Stimulated activated CD4-positive, alpha-beta T cell treated with anti-CD3 and anti-CD28 coated beads, Interleukin-12 subunit alpha, Interleukin-12 subunit beta, amount 100 ng/mL, for 24 hours (primary cell): ENCODE measurements at places on chromosomes 2 and 18.
A peak's percentile ranks its signal among the peaks of the same experiment; 100 is the strongest.

- DNase-seq, result no peak
These were observed 57.9 kb downstream of the SNORC start for GRCh38 chr2:232927793-232928550.

DNA sequence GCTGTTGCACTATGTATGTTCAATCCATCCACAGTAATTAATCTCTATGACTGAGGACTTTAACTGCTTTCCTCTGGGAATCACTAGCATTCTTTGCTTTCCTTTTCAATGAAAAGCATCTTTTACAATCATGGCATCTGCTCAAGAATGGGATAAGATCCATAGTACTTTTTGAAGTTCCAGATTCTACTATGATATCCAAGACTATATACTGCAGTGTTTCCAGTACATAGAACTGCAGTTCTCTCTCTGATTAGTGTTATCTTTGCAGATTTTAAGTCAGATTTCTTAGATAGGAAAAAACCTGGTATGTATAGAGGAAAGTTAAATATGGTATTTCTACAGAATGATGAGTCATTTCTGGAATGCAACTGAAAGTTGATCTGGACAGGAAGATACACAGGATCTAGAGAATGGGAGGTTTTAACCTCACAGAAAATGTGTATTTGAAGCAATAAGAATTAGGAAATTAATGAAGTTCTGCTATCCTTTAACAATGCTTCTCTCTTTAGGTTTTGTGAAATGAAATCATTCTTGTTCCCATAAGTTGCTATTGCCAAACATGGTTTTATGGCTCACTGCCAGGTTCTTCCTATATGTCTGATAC lies 670.7 kb downstream of the ERBB4 start:
- DNase-seq, result no peak

DNA sequence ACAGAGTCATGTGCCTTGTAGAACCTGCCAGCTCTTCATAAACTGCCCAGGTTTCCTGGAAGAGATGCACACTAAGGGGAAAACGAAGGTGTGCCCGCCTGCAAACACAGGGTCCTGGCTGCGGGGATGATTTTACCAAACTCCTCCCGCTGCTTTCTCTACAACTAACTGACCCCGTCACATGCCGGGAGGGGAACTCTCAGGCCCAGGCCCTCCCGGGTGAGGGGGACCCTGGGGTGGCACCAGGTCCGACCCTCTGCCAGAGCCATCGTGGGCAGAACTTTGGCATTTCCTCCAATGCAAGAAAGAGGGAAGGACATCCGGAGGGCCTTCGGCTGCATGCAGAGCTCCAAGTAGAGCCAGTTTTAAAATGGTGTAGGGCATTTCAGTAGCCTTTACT lies 28.6 kb downstream of the CAPN13 start:
- DNase-seq, result no peak

- DNase-seq, result no peak
These were observed 395.2 kb downstream of the BCL11A start for GRCh38 chr2:60158262-60158661.

GRCh38 chr18:2410688-2411087 lies 160.6 kb downstream of the METTL4 start:
- DNase-seq, result no peak

GRCh38 chr2:193520709-193521458 lies 1326.2 kb upstream of the TMEFF2 start:
- DNase-seq, result no peak

DNA sequence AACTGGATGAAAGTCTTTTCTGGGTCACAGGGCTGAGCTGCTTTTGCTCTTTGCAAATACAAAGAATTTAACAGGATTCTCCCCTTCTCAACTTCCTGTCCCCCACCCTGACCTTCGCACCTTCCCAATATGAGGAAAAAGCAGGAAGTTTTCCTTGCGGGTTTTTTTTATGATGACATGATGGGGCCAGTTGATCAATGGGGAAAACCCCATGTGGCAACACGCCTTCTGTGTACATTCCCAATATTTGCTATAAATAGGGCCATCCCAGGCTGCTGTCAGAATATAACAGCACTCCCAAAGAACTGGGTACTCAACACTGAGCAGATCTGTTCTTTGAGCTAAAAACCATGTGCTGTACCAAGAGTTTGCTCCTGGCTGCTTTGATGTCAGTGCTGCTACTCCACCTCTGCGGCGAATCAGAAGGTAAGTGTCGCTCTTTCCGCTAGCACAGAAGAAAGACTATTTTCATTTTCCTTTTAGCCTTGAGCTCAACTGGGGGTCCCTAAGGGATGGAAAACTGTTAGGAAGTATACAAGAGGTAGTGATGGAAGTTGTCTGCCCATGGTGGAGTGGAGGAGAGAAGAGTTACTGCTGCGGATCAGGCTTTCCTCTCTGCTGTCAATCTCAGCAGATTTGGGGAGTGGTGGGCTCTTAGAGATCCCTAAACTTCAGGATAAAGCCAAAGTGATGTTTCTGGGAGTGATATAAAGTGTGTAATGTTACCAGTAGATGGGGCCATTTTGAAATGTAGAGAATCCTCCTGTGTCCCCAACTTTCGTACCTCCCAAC lies at the start of gene CCL20:
Gene CCL20 (plus strand): TSS at position 281 of the 792 bp plus-strand sequence. CDS start 70 bp downstream, at position 351.
- DNase-seq, result no peak

GRCh38 chr2:162219426-162219825 lies 23.8 kb downstream of the FAP start:
- no peak for DNase-seq

GRCh38 chr18:9721893-9722550 lies 13.9 kb downstream of the RAB31 start:
- no peak for DNase-seq

DNA sequence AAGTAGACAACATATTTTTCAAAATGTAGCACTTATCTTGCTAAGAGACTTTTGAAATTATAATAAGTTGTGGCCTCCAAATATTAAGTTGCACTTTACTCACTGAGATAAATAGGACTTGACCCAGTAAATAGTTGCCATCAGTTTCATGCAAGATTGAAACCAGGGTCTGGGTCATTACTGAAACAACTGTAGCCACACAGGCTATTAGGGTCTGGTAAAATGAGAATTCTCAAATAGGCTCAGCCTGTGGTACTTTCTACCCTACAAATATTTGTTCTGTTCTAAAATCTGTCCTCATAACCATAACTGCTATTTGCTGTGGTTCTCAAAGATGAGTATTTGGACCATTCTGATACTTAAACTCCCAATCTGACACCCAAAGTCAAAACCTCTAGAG lies 115.4 kb upstream of the STK17B start:
- DNase-seq, result no peak

DNA sequence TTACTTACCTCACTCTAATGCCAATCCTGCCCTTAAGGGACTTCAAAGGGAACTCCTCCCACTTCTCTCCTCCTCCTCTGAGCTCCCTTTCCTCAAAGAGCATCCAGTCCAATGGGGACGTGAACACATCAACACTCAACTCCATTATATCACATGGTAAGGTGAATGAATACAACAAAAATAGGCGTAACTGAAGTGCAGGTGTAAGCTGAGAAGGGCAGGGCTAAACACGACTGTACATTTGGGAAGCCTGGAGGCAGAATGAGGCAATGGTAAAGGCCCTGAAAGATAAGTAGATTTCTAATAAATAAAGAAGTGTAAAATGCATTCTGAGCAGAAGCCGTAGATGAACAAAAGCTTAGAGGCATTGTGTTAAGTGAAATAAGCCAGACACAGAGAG lies 226.1 kb upstream of the TRIB2 start:
- no peak for DNase-seq

- DNase-seq, result no peak
These were observed 11.5 kb downstream of the GEN1 start for GRCh38 chr2:17765398-17765797.

GRCh38 chr2:3492951-3493614 lies 26.2 kb downstream of the ADI1 start:
- no peak for DNase-seq

DNA sequence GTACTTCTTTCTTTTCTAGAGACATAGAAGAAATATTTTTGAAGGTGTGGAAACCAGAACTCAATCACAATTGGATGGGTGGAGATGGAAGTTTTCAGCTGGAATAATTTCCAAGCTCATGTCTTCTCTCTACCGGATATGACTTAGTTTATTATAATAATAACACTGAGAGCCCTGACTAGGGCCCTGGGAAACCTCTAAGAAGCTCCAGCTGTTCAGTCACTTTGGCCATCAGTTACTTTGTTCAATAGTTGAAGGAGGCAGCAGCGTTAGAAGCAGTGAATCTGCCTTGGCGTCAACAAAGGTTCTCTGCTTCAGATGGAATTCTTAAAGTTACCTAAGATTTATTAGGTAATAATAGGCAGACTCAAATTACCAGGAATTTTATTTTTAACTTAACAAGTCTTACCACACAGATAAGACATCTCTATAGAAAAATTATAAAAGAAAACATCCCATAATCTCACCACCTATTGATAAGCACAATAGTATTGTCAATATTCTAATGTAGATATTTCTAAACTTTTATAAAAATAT lies 293.8 kb upstream of the CHAC2 start:
- no peak for DNase-seq

GRCh38 chr18:80254971-80255500 lies 7.7 kb upstream of the PARD6G start:
- DNase-seq, result no peak

- no peak for DNase-seq
These were observed 147.6 kb downstream of the CDC42EP3 start for GRCh38 chr2:37523814-37524362.

DNA sequence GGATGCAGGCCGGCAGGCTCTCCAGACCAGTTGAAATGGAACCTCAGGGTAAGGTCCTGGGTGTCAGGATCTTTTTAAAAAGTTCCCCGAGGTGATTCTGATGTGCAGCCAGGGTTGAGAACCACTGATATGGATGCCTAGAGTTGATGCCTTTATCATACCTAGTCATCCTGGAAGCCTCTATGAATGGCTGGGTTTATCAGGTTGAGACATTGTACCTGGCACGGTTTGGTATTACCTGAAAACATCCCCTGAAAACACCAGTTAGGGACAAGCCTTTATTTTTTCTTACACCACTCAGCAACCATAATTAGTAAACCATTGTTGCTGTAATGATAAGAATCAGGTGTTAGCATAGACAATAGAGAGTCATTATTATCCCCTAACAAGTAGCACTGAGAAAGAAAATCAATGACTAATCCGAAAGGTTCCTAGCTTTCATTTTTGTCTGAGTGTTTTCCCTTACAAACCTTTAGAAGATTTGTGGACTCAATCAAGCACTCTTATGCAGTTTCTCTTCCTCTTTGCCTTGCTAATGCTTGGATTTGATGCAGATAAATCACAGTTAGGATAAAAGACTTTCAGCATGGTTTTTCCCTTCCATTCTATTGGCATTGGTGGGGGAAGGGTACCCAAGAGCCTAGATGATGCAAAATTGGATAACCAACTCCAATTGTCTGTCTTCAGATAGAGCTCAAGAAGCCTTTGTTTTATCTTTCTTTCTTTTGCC lies 116.5 kb upstream of the LYPD6 start:
- DNase-seq, result no peak

DNA sequence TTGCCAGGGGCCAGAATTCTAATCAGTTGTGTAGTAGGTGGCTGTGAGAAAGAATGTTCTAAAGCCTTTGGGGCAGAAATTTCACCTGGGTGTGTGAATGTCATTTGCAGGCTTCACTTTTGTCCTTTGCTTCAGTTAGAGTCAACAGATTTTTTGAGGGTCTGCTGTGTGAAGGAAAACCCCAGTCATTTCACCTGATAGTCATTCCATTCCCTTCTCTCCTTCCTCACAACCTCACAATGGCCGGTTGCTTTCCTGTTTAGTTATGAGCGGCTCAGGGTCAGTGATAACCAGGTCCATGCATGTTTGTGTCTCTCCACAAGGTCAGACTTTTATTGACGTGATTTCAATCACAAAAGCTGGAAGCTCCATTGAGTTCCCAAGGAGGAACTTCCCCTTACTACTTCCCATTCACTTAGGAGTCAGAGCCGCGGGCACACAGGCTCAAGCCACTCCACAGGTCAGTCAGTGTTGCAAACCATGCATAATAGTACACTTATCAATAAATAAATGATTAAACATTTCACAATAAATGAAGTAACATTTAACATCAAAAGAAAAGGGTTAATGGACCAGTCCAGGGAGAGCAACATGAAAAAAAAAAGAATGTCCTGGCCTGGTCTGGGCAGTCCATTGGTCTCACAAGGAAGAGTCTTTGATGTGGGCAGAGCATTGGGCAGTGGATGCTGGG lies 74.3 kb downstream of the NPAS2 start:
- no peak for DNase-seq

- no peak for DNase-seq
These were observed 250.8 kb upstream of the CTAGE1 start for GRCh38 chr18:22668496-22668895.

- DNase-seq, result no peak
These were observed 40.3 kb upstream of the ZFP36L2 start for GRCh38 chr2:43266711-43267111.

- no peak for DNase-seq
These were observed 76.0 kb upstream of the SESTD1 start for GRCh38 chr2:179340678-179341077.

DNA sequence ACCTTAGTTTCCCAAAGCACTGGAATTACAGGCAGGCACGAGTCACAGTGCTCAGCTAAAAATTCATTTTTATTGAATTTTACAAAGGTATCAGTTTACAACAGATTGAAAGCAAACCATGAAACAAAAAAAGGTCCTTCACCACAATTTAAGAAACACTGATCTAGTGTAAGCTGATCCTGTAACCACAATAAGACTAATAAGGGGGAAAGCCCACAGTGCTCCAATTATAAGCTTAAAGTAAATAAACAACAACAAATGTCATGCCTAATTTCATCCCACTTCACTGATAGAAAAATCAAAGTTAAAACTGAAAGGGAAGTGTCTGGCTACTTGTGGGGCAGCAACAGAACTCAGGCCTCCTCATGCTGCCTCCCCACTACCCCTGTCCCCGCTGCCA lies 49.2 kb downstream of the ICA1L start:
- DNase-seq, result no peak

GRCh38 chr18:57837917-57838548 lies 34.9 kb upstream of the ATP8B1 start:
- DNase-seq, result peak; percentile 26

- DNase-seq, result no peak
These were observed 186.4 kb upstream of the ST6GAL2 start for GRCh38 chr2:107072150-107072940.

DNA sequence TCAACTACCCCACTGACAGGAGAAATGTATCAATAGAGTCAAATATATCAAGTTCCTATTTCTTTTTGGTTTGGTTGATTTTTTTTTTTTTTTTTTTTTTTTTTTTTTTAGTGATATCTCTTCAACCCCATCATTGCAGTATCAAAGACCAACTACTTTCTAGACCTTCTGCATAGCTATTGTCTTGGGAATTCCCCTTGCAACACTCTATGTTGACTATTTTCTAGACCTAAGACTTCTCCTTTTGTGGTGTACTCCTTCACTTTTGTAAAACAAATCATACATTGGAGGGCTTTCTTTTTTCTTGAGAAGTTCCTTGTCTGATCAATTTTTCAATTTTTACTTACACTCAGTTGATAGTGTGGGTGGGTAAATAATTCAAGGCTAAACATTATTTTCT lies 46.5 kb upstream of the NR4A2 start:
- DNase-seq, result no peak
